GDM1 (cell line): ENCODE measurements at places on chromosomes 5 and 9.

DNA sequence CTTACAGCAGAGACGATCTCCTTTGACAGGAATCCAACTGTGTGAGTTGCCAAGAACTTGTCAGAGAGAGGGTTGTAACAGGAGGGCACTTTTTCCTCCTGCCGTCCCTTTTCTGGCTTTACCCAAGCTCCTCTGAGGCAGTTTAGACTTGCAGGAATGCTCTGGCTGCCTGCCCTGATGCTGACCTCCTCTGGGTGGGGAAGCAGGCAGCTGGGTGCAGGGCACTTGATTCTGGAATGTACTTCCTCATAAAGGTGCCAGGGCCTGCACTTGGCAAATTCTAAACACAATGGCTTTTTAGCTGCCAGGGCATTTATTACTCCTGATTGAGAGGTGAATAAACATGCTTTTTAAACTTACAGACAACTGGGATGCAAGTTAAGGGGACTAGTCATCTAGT lies 190.4 kb downstream of the EPB41L4A start:
- DNase-seq = no peak

GRCh38 chr9:16398691-16399090 lies 471.8 kb downstream of the BNC2 start:
- DNase-seq = no peak

DNA sequence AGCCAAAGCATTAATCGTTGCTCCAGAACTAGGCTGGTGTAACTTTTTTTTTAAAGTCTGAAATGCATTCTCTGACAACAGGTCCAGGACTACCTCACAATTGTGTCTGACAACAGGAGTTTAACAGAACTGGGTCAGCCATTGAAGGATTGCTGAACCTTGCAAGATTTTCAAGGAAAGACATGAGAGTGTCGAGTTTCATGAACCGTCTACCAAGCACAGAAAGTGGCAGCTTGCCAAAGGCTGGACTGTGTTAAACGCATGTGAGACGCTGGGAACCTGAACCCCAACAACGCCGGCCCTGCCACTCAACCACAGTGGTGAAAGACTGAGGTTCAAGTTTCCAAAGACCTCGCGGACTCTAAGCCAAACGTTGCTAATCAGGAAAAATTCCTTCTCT lies 79.1 kb downstream of the LHFPL2 start:
- DNase-seq = no peak

DNA sequence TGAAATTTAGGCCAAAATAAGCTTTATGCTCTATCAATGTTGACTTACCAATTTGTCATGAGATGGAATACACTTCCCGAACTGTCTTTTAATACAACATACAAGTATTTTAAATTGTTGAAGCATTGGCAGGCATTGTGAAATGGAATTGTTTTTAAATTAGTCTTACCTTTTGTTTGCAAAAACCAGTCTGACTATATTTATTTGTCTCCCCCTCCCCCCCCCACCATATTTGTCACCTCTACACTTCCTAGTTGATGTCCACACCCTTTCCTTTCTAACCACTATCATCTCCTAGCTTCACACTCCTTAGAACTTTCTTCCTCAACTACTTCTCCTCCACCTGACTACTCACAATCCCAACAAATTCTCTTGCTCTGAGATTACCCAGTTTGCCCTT lies 40.9 kb downstream of the FAF2 start:
- DNase-seq = no peak

DNA sequence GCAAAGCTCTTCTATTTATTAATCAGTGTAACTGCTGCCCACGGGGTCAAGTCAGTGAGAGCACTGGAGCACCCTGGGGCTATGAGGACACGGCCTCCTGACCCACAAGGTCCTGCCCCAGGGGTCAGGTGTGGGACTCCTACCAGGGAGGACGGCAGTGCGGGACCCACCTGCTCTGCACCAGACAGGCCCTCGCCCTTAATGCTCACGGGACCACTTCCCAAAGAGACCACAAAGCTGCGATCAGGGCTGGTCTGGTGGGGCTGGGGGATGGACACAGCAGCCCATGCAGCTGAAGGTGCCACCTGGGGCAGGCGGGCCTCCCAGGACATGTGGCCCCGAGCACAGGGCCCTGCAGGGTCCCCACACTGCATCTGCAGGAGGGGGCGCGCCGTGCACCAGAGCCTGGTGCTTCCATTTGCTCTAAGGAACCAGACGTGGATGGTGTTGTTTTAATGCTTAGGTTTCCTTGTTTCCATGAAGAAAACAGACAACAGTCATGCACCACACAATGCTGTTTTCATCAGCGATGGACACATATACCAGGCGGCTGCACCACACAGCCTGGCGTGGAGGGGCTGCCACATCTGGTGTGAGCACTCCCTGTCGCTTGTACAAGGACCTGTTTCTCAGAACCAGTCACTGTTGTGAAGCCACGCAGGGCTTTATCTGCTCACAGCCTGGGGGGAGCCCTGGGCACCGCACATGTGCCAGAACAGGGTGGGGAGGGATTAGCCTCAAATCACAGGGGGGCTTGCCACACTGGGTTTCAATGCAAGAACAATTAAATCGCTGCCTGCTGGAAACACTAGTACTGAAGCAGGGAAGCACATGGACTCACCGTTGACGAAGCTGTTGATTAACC lies 22.6 kb downstream of the CLPTM1L start:
- DNase-seq = no peak

DNA sequence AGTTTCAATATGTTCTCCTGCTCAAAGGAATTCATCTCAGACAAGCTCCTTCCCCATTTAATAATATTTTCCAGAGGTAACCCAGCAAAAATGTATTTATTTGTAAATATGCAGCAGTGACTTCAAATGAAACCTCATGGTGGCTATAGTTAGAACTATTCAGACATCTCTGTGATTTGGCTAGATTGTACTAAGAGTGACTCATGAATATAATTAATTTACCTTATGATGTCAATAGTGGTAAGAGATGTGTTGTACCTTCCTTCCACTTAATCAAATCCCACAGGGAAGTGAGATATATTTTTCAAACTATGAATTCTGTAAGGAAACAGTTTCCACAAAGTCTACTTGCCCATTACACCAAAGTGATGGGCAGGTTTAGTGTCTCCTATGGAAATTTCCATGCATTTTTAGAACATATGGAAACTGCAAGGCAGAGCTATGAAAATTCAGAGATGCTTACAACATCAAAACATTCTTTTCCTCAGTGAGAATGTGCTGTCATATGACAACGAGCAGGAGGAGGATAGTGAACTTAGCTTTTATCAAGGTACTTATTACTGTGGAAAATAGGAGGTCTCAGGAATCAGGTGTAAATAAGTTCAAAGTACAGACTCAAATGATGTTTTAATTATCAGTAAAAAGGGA lies 34.0 kb upstream of the SPDL1 start:
- no peak for DNase-seq

GRCh38 chr5:173786286-173787187 lies 101.6 kb upstream of the CPEB4 start:
- no peak for DNase-seq

DNA sequence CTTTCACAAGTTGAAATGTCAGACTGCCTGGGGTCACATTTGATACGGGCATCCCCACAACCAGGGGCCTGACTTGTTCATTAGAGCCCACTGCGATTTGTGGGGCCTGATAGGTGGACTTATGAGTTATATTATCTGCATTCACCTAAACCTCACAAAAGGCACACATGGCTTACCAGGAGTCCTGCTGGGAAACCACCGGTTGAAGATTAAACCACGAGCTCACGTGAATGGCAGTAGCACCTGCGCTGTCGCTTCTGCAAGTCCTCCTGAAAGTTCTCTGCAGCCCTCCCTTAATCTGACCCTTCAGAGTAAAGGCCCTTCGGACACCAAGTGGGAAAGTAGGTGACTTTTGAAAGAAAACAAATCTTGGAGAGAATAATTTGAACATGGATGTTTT lies 68.9 kb downstream of the PPIC start:
- no peak for DNase-seq

- no peak for DNase-seq
These were observed 120.9 kb downstream of the WNK2 start for GRCh38 chr9:93304574-93305496.

- no peak for DNase-seq
These were observed 13.1 kb upstream of the IFNA5 start for GRCh38 chr9:21317956-21318923.

GRCh38 chr5:180498378-180498777 lies 4.2 kb downstream of the CNOT6 start:
- no peak for DNase-seq
